Umbilical cord (tissue), 2 donors: ENCODE measurements at places on chromosomes 2 and 18. TPM values are rescaled to one million over a fixed set of nuclear protein-coding genes. Genes with fewer than 3 reads are reported as not detected.

DNA sequence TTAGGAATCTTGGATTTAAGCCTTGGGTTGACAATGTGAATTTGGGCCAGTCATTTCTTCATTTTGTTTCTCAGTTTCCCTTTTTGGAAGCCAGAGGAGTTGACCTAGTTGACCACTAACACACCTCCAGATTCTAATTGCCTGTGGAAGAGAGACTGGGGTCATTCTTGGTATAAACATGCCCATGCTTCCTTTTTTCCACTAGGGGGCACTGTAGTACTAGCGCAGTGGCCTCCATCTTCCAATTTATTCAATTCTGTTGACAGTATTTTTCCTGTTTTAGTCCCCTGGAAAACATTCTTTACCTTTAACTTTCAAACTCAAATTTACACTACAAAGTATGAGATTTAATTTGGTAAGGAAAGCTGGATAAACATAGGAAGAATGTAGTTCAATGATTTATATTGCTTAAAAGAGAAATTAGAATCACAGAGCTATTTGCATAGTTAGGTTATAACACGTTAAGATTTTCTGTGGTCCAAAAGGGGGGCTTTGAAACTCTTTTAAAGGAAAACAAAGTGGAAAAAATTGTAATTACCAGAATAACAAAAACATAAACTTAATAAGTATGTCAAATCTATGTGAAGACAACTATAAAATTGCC is 57.5 kb upstream of the AGPS start:
- DNase-seq = peak; percentile 54

DNA sequence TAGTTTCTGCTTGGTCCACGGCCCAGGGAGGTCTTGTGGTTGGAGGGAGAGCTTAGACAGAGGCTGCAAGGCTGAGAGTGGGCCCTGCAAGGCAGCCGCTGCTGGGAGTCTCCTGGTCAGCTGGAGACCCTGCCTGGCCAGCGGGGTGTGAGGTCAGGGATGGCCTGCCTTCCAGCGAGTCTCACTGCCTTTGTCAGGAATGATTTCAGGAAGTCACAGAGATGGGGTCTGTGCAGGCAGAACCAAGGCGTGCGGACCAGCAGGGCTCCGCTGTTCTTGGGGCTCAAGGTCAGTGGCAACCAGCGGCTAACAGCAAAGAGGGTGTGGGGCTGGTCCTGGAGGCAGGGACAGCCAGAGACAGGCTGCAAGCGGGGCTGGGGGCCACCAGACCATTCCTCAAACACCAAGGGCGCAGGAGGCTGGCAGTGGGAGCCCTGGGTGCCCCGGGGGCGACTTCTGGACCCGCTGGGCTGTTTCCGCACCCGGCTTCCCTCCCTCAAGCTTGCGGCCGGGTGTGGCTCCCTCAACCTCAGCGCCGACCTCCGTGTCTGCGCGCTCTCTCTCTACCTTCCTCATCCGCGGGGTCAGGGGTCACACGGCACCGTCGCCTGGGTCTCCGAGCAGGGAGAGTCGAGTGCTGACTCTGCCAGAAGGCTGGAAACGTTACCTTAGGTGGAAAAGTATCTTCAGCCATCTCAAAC is 124.5 kb upstream of the CTDP1 start:
- no peak for DNase-seq

DNA sequence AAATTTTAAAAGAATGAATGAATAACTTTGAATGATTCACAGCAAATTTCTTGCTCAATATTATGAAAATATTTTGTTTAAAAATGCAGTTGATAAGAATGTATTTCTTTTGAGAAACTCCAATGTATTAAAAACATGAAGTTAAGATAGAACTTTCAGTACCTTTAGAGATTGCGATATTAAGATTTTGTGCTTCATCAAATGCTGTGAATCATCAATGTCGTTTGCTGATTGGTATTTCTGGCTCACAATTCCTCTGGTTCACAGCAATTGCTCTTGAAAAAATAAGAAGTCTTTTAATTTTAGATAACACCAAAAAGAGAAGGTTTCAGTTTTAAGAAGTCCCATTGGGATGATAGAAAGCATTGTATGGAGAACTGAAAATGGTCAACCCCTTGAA is 228.7 kb downstream of the IKZF2 start:
- no peak for DNase-seq

- no peak for DNase-seq
Measured at GRCh38 chr18:39655341-39655740, 2089.7 kb upstream of the CELF4 start.

GRCh38 chr2:43186679-43187374 is 39.6 kb downstream of the ZFP36L2 start:
- peak; percentile 94 for DNase-seq

TTR gene
- total RNA-seq = 15.6 TPM
